Left cardiac atrium (tissue), 4 donors: ENCODE measurements at places on chromosomes 13 and 19. TPM values are rescaled to one million over a fixed set of nuclear protein-coding genes. Genes with fewer than 3 reads are reported as not detected.

The ZNF729 gene
- total RNA-seq, result not detected

The NOTCH3 gene
- total RNA-seq, result 34.4 TPM

The IRGC gene
- not detected for total RNA-seq

The DNASE2 gene
- total RNA-seq, result 19.9 TPM

The VSTM2B gene
- not detected for total RNA-seq

The GPR4 gene
- 5.2 TPM for total RNA-seq

The RNF225 gene
- total RNA-seq, result not detected

The DUS3L gene
- 15.3 TPM for total RNA-seq

The ARHGEF18 gene
- total RNA-seq, result 9.9 TPM

The ZNF563 gene
- total RNA-seq, result 6.3 TPM

The PSG5 gene
- not detected for total RNA-seq

The PSG11 gene
- total RNA-seq, result not detected

The C13orf42 gene
- total RNA-seq, result not detected

The PCSK4 gene
- total RNA-seq, result 0.89 TPM

The TMPRSS9 gene
- total RNA-seq, result not detected

The NOVA2 gene
- total RNA-seq, result 4.2 TPM

The MIR17HG gene
- total RNA-seq, result 2.6 TPM

The TTC9B gene
- total RNA-seq, result not detected

The GPR183 gene
- 14.8 TPM for total RNA-seq

The ARHGAP45 gene
- 10.6 TPM for total RNA-seq

The CALR3 gene
- not detected for total RNA-seq

The RASGRP4 gene
- 1.8 TPM for total RNA-seq

The ZNF560 gene
- total RNA-seq, result not detected

The MUC16 gene
- 1.7 TPM for total RNA-seq

The PLK5 gene
- total RNA-seq, result not detected

The SMG9 gene
- 22.1 TPM for total RNA-seq

The ZSCAN4 gene
- 0.13 TPM for total RNA-seq

The TYROBP gene
- total RNA-seq, result 88.7 TPM

The SLITRK1 gene
- not detected for total RNA-seq

The SGCG gene
- total RNA-seq, result 77.5 TPM

The ZNF296 gene
- total RNA-seq, result 0.44 TPM

The FAM216B gene
- 14.8 TPM for total RNA-seq

The ZNF497 gene
- total RNA-seq, result 0.41 TPM

The IGSF23 gene
- total RNA-seq, result not detected
